Activated CD4-positive, alpha-beta T cell treated with anti-CD3 and anti-CD28 coated beads, Interleukin-2, Interleukin-6, amounts not matched to agents 100 ng/mL and 50 ng/mL, durations not matched to agents 16 hours and 8 hours (primary cell): ENCODE measurements at places on chromosomes 7 and 10.

- no peak for DNase-seq
Observed at GRCh38 chr7:133284092-133284491, 31.2 kb downstream of the EXOC4 start.

DNA sequence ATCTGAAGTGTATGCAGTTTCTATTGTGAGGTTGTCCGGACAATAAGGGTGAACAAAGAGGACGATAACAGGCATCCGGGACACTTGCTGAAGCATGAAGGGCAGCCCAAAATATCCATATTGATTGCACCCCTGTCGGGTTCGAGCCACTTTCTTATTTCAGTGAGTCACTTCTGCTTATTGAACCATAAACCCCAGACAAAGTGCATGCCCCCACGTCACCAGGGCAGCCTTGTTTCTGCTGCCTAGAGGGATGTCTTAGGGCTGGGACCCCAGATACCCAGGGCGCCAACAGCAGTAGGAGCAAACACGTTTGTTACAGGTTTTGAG lies 175.3 kb upstream of the LYZL1 start:
- DNase-seq, result no peak

- no peak for DNase-seq
Observed at GRCh38 chr10:122325235-122325634, 49.3 kb upstream of the PLEKHA1 start.

- peak; percentile 44 for DNase-seq
Observed at GRCh38 chr10:132637477-132638129, 100.0 kb downstream of the INPP5A start.

DNA sequence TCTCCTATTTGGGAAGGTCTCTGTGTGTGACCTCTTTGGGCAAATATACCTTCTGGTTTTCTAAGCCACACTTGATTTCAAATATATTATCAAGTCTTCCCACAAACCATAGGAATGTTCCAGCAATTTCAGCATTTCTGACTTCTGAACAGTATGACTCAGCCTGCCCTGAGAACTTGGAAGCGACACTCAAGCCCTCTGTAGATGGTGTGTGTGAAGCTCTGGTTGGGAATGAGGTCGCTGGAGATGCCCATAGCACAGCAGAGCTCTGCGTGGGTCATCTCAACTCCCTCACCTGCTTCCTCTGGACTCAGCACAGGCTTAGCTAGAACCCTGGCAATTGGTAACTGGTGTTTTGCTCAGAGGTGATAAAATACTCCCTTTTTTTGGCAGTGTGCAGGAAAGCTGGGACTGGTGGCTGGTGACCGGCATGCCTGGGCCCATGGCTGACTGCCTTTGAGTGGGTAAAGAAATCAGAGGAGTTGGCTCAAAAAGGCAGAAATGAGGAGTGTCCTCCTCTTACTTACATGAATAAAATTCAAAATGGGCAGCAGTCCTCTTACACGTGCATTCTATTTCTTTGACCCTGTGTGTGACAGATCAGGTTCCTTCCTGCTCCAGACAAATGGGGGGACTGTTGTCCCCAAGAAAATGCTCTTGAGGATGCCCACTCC lies 87.5 kb upstream of the NRP1 start:
- no peak for DNase-seq

- no peak for DNase-seq
Observed at GRCh38 chr10:340646-341045, 205.4 kb downstream of the ZMYND11 start.

- no peak for DNase-seq
Observed at GRCh38 chr7:149772241-149772955, 990 bp downstream of the ZNF467 start.

DNA sequence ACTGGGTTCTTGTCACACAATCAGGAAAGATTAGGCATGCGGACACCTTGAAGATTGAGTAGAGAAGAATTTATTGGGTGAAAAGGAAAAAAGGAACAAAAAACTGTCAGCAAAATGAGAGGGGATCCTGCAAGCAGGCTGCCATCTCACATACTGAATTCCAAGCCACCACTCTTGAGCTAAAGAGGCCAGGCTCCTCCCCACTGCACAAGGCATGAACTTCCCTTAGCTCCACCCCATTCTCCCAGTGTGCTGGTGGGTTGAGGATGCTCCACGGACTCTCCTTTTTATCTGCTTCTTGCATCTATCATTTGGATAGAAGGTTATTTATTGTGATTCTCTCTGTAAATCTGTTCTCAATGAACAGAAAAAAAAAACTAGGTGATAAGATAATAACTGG lies 79.6 kb downstream of the ANKRD7 start:
- no peak for DNase-seq

- DNase-seq, result no peak
Observed at GRCh38 chr7:138919216-138919615, 62.0 kb downstream of the KIAA1549 start.

DNA sequence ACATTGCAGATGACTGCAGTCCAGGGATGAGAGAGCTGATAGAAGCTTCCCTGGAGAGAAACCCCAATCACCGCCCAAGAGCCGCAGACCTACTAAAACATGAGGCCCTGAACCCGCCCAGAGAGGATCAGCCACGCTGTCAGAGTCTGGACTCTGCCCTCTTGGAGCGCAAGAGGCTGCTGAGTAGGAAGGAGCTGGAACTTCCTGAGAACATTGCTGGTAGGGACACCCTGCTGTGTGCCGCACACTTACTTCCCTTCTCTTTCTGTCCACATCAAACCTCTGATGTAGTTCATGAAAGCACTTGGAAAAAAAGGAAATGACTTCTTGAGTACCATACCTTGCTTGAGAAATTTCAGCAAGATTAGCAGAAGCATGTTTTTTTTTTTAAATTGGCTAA lies 25.3 kb downstream of the MAP3K8 start:
- no peak for DNase-seq

DNA sequence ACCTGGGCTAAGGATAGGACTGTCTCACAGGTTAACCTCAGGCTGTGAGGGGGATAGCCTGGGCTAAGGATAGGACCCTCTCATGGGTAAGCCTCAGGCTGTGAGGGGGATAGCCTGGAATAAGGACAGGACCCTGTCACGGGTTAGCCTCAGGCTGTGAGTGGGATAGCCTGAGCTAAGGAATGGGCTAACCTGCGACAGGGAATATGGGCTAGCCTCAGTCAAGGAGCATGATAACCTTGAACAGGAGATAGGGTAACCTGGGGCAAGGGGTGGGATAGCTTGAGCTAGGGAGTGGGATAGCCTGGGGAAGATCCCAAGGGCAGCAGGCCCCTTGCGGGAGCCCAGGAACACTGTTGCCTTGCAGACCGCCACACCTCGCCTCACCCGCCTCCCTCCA lies 42.7 kb downstream of the GRID2IP start:
- no peak for DNase-seq

DNA sequence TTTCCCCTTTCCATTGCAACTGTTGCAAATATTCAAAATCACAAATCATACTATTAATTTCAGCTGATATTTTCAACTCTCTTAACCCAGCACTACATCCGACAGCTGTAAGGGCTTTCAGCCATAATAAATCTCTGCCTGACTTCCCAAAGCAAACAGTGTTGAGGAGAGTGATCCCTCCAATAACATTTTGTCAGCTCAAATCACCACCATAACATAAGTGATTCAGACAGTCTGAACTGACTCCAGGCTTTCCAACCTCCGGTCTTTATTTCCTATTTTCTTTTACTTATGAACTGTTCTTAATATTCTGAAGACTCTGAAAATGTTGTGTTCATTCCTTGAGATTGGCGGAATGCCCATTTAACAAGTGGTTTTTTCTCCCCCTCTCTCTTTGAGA lies 1085.9 kb downstream of the GATA3 start:
- DNase-seq, result no peak

DNA sequence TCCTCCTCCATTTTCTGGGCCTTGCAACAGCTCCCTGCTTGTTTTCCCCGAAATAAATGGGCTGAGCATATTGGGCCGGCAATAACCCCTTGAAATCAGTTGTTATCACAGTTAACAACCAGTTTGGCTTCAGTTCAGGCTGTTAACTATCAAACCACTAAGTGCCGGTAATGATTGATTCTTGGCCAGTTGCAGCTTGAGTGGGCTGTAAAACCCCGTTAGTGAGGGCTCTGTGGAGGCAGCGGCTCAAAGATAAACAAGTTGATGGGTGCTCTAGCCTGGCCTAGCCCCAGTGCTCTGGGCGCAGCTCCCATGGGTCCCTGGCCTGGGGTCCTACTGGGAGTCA lies 8.3 kb downstream of the FGF8 start:
- no peak for DNase-seq

GRCh38 chr7:15370441-15370840 lies 191.4 kb downstream of the AGMO start:
- DNase-seq, result no peak

GRCh38 chr10:32349968-32350738 lies 3.2 kb upstream of the EPC1 start:
- DNase-seq, result no peak

- DNase-seq, result no peak
Observed at GRCh38 chr10:77359287-77359691, 278.3 kb downstream of the KCNMA1 start.

GRCh38 chr10:124049484-124049883 lies 43.9 kb downstream of the CHST15 start:
- no peak for DNase-seq

DNA sequence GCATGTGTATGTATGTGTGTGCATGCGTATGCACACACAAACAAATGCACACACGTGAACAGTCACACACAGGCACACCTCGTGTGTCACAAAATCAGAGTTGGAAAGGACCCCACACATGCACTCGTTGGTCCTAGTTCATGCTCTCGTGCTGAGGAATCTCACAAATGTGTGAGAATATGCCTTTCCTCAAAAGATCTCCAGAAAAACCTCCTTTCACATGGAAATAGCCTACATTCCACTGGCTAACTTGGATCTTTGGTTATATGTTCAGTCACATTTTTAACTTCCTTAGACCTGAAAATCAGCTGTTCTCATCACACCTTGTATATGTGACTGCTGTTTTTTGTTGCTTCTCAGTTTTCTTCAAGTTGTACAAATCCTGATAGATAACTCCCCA lies 256.7 kb downstream of the DPP6 start:
- no peak for DNase-seq

DNA sequence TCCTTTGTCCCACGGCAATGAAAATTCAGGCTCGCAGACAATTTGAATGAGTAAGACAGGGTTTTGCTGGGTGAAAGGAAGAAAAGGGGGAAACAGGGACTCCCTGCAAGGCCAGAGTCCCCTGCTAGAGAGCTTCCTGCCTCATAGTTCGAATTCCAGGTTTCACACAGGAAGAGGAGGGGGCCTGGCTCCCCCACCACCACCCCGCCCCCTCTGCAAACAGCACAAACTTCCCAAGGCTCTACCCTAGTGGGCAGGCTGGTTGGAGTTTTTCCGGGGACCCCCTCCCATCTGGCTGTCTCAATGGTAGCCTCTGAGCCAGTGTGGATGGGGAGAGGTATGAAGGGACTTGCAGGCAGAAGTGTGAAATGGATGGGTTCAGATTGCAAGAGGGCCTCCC lies 57.4 kb upstream of the NEBL start:
- no peak for DNase-seq

DNA sequence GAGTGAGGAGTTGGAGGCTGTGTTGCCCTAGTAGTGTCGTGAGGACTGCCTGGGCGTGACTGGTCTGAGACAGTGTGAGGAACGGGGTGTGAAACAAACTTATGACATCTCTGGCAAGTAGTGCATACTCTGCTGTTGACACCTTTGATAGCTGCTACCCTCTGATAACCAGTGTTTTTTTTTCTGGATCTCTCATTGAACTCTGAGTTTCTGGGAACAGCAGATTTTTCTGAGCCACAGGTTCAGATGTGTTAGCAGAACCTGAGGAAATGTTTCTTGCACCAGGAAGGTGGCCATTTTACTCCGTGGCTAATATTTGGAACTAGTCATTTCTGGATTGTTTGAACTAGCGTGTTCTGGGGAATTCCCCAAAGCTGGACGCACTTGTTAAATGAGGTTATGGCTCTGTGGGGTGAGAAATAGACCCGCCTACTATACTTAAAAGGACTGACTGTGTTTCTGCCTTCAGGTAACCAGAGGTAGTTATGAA lies 52.9 kb downstream of the AUTS2 start:
- peak; percentile 39 for DNase-seq

DNA sequence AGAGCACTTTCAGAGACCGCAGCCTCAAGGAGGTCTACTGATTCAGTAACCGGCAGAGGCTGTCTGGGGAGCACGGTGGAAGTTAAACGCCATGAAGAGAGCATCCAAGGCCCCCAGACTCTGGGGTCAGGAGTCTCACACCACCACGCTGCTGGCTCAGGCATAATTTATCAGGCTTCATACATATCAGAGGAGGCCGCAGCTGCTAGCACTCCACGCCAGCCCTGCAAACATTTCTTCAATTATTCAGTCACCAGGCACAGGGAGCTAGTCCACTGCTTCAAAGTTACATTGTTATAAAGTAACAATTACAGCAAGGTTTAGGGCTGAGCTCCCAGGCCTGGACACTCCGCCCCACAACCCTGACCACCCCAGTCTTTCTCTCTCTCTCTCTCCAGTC lies 97.8 kb downstream of the PAXIP1 start:
- DNase-seq, result no peak

DNA sequence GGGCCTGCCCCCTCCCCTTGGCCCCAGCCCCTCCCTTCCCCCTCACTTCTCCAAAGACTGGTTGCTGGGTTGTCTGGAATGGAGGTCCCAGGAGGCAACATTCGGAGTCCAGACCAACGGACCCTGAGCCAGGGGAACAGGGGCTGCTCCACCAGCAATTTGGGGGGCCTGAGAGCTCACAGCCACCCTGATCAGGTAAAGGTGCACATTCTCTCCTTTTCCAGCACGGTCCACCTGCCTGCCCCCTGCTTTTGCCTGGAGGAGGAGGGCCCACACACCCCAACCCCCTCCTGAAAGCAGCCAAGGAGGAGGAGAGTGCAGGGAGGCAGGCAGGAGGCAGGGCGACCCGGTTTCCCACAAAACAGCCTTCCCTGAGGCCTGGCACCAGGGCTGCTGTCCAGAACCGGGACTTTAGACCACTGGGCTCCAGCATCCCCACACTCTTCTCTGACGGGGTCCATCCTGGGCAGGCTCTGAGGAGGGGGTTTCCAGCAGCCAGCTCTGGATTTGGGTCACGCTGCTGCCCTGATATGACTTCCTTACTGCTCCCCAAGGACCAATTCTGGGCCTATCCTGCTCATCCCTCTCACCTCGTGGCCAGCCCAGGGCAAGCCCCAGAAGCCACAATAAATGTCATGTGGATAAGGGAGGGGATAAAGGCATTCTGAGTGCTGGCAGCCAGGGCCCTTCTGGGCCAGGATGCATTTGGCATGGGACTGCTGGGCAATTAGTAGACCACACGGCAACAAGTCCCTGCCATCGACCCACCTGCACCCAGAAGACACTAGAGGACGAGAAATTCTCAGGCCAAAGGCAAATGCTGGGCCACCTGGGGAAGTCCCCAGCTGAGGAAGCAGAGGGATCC lies 1.1 kb upstream of the CAMK2B start:
- DNase-seq, result no peak

GRCh38 chr10:124872681-124873080 lies 69.2 kb upstream of the ZRANB1 start:
- no peak for DNase-seq

DNA sequence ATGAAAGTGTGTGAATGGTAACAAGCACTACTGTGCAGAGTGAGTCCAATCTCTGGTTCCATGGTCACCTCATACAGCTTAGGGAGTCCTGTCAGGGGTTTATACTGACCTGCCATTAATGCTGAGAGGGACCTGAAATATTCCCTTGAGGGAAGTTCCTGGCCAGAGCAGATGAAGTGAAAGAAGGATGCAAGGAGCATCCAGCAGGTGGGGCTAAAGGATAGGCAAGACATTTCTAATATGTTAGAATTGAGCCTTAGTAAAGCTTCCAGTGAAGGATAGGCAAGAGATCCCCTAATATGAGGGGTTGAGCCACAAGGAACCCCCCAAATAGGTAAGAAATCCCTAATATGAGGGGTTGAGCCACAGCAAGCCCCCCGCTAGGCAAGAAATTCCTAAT lies 25.5 kb upstream of the FAM221A start:
- no peak for DNase-seq
